Naive thymus-derived CD4-positive, alpha-beta T cell (primary cell): ENCODE measurements at places on chromosomes 13 and 19.

GRCh38 chr13:30923418-30923817, 9.0 kb upstream of the TEX26 start:
- DNase-seq, result no peak

- no peak for DNase-seq
Observed at GRCh38 chr19:4583961-4584669, 24.6 kb upstream of the SEMA6B start.

GRCh38 chr13:21948769-21949474, 278.0 kb downstream of the FGF9 start:
- no peak for DNase-seq

DNA sequence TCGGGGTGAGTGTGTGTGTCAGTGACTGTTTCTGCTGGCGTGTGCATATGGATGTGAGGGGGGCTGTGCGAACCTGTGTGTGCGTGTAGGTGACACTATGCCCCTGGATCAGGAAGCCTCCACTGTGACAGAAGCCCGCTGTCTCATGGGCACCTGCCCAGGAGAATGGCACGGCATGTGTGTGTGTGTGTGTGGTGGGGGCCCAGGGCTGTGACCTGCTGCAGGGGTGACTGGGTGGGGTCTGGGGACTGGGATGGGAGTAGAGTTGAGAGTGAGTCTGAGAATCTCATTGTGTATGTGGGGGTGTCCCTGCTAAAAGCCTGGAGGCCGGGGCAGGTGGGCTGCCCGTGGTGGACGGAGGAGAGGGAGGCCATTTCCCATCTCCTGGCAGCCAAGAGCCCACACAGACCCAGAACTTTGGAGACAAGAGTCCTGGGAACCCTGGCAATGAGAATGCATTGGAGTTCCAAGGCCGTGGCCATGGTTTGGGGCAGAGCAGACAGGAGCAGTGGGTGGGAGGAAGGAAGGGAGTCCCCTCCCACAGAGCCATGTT, 6.4 kb upstream of the TPM4 start:
- no peak for DNase-seq

DNA sequence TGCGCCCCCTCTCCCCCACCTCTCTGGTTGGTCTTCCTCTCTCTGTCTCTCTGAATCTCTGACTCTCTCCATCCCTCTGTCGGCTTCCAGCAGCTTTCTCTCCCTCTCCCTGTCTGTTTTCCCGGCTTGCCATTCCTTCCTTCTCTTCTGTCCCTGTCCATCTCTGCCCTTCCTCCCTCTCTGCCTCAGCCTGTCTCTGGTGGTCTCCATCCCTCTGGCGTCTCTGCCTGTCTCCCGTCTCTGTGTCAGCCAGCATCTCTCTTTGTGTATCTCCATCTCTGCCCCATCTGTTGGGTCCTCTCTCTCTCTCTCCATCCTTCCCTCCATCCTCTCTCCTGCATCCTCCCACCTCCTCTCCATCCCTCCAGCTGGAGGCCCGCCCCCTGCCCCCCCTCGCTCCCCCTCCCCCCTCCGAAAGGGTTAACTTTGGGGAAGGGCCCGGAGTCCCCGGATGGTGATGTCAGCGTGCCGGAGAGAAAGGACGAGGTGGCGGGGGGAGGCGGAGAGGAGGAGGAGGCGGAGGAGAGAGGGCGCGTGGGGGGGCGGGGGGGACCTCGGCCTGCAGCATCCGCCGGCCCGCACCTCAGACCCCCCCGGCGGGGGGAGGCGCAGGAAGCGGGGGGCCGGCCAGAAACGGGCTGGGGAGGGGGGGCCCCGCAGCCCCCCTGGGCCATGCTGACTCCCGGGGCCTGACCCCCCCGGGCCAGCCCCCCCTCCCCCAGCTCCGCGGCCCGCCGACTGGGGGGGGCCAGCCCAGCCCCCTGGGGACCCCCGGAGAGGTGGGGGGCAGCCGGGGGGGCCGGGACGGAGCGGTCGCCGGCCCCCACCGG, at the start of gene BRSK1:
Gene BRSK1, plus strand, starts transcription at position 450 of the 830 bp plus-strand sequence. CDS start 446 bp downstream, outside the sequence.
- DNase-seq, result peak; percentile 20

DNA sequence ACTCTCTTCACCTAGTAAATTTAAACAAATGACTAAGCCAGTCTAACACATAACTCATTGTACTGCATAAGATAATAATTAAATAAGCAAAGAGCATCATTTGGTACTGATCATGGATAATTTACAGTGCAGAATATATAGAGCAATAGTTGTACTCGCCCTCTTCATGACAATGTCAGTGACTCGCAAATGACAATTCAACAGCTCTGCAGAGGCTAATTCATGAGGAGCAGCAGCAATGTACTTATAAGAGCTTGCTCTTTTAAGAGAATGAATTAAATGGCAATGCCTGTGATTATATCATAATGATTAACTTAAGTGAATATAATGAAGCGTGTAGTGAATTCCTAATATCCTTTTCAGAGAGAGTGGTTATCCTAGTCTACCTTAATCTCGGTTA, 284.5 kb upstream of the PCDH20 start:
- DNase-seq, result no peak

- no peak for DNase-seq
Observed at GRCh38 chr19:4671185-4671851, 1.2 kb upstream of the MYDGF start.
